ENCODE measurements at places on chromosomes 16 and 17.

GRCh38 chr17:42409523-42410318 is 13.3 kb downstream of the CAVIN1 start:
- ATAC-seq, result no peak

DNA sequence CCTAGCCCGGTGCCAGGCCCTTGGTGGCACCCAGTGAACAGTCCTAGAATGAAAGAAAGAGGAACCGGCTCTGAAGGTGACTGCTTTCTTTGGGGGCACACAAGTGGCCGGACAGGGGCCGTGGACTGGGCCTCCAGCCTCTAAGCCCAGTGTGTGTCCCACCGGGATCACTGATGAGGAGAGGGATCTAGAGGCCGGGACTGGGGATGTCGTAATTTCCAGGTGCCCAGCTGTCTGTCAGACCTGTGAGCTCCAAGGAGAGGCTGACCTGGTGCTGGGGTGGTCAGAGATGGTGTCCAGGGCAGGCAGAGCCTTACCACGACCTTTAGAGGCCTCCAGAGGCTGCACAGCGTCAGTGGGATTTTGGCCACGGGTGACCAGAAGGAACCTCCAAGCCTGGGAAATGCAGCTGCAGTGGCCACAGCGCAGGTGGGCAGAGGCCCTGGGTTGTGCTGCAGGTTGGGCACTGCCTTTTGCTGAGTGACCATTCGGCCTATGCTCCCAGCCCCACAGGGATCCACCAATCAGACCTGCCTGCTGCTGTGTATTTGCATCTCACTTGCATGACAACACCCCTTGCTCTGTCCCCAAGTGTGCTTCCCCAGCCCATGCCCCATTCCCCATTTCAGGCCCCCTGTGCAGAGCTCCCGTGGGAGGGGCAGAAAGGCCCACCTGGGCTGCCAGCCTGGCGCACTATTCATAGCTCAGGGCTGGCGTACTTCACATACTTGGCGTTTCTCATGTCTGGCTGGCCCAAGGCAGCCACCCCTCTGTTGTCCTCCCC is 12.5 kb downstream of the ARHGAP23 start:
- ATAC-seq, result no peak

GRCh38 chr17:17493986-17494466 is 2.2 kb downstream of the RASD1 start:
- no peak for ATAC-seq

- peak; percentile 97 for ATAC-seq
Measured at GRCh38 chr16:31108035-31108793, at the start of gene BCKDK. BCKDK (plus strand) TSS chr16:31108386; CDS start chr16:31109224, 838 bp downstream.

DNA sequence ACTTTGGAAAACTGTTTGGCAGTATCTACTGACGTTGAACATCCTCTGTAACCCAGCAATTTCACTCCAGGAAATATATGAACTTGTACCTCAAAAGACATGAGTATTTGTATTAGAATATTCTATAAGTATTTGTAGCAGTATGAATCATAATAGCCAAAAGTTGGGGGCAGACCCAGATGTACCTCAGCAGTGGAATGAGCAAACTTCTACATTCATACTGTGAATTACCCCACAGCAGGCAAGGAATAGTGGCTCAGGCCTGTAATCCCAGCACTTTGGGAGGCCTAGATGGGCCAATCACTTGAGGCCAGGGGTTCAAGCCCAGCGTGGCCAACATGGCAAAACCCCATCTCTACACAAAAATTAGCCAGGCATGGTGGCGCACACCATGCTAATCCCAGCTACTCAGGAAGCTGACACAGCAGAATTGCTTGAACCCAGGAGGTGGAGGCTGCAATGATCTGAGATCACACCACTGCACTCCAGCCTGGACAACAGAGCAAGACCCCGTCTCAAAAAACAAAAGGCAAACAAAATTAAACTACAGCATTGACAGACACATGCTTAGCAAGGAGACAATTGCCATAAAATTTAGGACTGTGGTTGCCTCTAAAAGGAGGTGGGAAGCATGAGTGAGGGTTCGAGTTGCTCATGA is 11.2 kb upstream of the HELZ start:
- ATAC-seq, result no peak

- no peak for ATAC-seq
Measured at GRCh38 chr16:85040685-85041084, 13.1 kb downstream of the KIAA0513 start.

DNA sequence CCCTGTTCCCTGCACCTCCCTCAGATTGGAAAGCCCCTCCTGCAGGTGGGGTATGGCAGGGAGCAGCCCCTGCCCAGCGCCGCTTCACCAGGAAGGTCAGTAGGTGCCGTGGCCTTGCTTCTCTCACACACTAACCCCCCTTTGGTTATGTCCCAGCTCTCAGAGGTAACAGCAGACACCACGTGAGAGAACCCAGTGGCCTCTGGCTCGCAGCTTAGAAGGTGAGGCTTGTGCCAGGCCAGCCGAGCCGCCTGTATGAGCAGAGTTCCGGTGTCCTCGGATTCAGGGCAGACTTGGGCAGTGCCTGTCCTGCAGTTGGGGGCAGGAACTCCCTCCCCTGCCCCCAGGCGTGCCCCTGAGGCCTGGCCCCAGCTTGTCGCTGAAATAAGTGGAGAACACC is 47.1 kb downstream of the PRMT7 start:
- no peak for ATAC-seq

DNA sequence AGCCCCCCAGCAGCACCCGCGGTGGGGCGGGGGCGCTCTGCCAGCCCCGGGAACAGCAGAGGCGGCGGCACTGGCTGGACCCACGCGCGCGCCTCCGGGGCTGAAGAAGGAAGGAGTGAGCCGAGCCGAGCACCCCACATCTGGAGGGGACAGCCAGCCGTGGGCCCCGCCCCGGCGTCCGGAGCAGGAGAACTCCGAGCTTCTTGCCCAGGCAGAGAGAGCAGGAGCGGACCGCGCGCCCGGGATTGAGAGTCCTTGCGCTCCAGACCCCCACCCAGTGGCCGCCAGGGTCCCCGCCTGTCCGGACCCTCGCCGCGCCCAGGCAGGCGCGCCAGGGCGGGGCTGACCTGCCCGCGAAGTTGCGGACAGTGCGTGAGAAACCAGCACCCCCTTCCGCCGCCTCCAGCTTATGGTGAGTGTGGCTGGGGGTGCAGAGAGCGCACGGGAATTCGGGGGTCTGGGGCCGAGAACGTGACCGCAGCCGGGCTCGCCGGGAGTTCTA is 921.9 kb upstream of the EEF2KMT start:
- ATAC-seq, result no peak

- ATAC-seq, result peak; percentile 57
Measured at GRCh38 chr16:86072328-86073102, 173.6 kb downstream of the IRF8 start.

GRCh38 chr16:31705371-31705770 is 168.2 kb upstream of the ZNF267 start:
- no peak for ATAC-seq

GRCh38 chr17:53426505-53426904 is 396.2 kb upstream of the KIF2B start:
- ATAC-seq, result no peak

GRCh38 chr16:3060339-3061127 is 4.9 kb upstream of the IL32 start:
- no peak for ATAC-seq

DNA sequence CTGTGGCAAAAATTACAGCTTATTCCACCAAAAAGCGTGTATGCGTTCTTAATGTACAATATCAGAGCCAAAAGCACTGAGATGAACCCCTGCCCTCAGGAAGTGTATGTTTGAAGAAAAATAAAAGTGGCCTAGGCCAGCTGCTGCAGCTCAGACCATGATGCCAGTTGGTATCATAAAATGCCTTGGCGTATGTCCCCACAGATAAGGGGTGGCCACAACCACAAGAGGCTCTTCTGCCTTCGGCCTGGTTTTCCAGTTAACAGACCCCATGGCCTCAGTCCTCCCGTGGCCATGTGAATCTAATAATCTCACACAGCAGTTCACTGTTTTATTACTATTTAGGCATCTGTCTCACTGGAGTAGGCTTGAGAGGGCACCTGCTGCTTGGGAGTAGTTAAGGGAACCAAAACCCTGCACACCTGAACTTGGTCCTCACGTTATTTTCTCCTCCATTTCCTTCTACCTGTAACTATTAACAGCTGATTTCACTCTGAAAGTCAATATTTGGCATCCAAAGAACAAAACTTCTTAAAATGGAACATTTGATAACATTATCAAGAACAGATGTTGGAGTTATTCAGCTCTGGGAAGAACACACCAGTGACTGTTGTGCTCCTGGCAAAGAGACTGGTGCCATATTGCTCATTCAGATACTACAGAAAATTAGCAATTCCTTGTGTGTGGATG is 34.8 kb upstream of the ERN1 start:
- ATAC-seq, result no peak
